ENCODE measurements at places on chromosomes 6 and 20. TPM values are rescaled to one million over a fixed set of nuclear protein-coding genes. Genes with fewer than 3 reads are reported as not detected.

DNA sequence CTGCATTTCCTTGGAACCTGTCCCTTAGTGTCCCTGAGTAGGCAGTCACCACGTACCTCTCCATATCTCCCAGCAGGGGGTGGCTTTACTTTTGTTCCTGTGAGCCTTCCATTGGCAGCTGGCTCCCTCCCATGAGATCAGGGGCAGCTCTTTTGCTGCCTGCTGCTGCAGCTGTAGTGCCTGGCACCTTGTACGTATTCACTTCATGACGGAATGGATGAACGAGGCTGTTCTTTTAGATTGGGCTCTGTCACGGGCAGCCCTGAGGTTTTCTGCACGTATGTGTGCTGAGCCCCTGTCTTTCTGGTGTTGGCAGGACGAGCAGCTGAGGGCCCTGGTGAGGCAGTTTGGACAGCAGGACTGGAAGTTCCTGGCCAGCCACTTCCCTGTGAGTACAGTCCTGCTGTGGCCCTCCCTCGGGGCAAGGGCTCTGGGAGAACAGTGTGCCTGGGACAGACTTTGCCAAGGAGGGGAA lies 14.6 kb downstream of the MYBL2 start:
- DNase-seq: no peak

GRCh38 chr6:13407709-13408695 lies 79.4 kb downstream of the GFOD1 start:
- no peak for DNase-seq

- no peak for DNase-seq
These were observed 520.8 kb upstream of the RNF217 start for GRCh38 chr6:124441450-124441849.

Gene STMN3
- 4.6 TPM for total RNA-seq

Data from SJSA1 (cell line).